ENCODE measurements at places on chromosomes 2 and 18.

GRCh38 chr2:108403494-108403893 is 25.7 kb downstream of the SULT1C4 start:
- no peak for DNase-seq

- no peak for DNase-seq
These were observed 36.5 kb downstream of the POLR1A start for GRCh38 chr2:86069091-86069685.

GRCh38 chr2:6864923-6865345 is 773 bp downstream of the CMPK2 start:
- no peak for DNase-seq

GRCh38 chr2:107064750-107065149 is 178.8 kb upstream of the ST6GAL2 start:
- no peak for DNase-seq

DNA sequence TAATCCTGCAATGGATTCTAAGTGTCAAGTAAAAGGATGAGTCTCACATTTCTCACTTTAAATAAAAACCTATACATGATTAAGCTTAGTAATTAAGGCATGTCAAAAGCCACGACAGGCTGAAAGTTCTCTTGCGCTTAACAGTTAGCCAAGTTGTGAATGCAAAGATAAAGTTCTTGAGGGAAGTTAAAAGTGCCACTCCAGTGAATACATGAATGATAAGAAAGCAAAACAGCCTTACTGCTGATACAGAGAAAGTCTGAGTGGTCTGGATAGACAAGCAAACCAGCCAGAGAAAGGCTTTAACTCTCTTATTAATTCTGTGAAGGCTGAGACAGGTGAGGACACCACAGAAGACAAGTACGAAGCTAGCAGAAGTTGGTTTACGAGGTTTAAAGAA is 12.7 kb downstream of the THOC1 start:
- no peak for DNase-seq

DNA sequence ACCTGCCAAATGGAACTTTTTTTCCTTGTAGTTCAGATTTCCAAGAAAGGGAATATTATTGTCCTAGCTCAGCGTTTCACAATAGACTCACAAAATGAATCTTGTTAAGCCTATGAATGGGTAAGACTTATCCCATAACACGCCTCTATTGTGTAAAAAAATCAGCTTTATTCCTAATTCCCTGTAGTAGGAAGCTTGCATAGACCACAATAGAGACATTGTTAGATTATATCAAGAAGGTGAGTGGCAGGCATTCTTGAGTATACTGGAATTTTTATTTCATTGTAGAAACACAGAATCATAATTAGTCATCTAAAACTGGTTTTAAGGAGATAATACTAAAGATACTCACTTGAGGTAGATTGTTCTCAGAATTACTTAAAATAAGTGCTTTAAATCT is 46.5 kb upstream of the SLC30A6 start:
- DNase-seq: no peak

DNA sequence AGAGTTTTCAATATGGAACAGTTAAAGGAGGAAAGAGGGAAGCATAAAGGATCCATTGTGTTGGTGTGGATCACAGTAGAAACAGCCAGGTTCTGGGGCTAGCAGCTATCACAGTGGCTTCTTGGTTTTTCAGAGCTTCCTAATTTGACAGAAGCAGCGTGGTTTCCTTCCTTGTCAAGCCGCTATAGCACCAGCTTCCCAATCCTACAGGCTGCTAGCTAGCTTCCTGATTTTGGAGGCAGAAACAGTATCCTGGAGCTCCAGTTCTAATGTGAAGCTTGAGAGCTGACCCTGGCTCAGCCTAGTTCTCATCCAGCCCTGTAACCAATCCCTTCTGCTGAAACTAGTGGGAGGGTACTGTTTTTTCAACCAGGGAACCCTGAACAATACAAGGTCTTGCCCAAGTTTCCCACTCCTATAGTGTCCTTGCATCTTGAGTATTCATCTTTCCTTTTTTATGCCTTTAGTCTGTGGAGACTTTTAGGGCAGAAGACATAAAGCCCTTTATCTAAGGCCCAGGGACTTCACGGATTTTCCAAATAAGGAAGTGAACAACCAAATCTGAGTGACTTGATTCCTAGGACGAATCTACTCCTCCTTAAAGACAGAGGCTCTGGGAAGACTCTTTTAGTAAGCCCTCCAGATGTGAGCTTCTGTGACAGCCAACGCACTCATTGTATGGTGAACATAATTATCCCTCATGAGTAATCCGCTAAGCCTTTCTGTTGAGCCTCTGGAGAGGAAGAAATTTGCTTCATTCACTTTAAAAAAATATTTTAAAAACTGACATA is 33.8 kb downstream of the CCDC93 start:
- DNase-seq: no peak

DNA sequence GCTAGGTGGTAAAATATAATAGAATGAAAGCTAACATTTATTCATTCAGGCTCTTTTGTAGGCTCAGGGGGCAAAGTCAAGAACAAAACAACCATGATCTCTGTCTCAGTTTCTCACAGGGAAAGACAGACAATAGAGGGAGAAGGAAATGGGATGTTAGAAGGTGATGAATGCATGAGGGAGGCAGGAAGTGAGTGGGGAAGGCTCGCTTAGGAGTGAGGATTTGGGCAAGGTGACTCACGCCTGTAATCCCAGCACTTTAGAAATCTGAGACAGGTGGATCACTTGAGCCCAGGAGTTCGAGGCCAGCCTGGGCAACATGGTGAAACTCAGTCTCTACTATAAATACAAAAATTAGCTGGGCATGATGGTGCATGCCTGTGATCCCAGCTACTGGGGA is 88.4 kb downstream of the CTIF start:
- DNase-seq: no peak

DNA sequence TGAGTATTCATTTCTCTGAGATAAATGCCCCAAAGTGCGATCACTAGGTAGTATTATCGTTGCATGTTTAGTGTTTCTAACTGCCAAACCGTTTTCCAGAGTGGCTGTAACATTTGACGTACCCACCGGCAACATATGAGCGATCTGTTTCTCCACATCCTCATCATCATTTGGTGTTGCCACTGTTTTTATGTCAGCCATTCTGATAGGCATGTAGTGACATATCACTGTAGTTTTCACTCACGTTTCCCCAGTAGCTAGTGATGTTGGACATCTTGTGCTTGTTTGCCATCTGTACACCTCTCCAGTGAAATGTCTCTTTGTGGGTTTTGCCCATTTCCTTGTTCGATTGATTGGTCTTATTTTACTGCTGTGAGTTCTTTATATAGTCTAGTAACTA is 63.8 kb downstream of the ACAA2 start:
- no peak for DNase-seq

DNA sequence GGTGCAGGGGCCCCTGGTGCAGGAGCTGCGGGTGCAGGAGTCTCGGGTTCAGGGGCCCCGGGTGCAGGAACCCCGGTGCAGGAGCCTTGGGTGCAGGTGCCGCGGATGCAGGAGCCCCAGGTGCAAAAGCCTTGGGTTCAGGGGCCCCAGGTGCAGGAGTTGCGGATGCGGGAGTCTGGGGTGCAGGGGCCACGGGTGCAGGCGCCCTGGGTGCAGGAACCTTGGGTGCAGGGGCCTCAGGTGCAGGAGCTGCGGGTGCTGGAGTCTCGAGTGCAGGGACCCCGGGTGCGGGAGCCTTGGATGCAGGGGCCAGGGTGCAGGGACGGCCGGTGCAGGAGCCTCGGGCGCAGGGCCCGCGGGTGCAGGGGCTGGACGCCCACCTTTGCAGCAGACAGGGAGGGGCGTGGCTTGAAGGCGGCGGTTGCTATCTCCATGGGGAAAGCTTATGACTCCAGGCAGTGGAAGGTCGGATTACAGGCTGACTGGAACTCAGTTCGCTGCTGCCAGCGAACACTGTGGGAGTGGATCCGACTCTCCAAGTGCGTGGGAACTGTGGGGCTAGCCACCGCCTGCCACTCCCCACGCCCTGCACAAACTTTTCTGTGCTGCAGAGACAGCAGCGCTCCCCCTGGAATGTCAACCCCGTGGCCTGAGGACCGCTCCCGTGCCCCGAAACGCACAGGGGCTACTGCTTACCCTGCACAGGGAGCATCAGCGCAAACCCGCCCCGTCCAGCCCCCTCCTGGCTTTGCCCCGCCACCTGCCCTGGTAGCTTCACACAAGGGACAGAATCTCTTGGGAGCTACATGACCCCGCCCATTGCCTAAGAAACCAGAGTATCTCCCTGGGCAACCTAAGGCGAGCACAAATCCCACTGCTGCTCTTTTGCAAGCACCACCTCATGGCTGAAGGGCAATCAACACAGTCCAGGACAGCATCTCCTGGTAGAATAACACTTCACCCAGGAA is 40.3 kb downstream of the COPS9 start:
- DNase-seq: no peak

DNA sequence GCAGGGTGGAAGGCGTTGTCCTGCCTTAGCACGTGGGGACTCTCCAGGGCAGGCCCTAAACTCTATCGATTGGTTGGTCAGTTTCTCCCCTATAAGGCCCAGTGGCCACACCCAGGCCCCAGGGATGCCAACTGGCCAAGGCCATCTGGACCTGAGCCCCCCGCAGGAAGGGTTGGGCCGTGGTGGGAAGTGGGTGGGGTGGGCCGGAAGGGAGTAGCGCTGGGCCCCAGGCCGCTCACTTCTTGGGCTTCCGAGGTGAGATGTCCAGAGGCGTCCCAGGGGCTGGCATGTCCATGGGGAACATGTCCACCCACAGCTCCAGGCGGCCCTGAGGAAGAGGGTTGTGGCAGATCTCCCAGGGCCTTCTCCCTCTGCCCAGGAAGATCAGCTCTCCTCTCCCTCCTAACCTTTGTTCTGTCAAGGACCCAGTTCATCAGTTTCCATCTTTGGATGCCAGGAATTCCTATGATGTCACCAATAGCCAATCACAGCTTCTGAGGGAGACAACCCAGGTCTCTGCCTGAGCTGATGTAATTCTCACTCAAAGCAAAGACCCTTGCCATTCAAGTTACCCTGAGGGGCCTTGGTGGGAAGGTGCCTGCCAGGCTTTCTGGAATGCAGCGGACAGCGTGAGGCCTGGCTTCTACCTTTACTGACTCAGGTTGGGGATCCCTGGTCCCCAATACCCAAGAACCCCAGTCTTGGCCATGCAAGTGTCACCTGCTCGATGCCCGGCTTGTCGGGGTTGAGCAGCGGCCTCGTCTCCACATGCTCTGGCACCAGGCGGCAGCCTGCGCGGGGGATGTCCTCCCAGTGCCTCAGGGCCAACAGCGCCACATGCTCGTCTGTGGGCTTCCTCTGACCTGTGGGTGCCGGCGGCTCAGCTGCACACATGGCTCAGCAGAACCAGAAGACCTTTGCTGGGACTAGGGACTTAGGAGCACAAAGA is 14.4 kb downstream of the OTOF start:
- DNase-seq: no peak

- peak; percentile 77 for DNase-seq
These were observed 2.2 kb downstream of the AQP4 start for GRCh38 chr18:26863122-26863879.

DNA sequence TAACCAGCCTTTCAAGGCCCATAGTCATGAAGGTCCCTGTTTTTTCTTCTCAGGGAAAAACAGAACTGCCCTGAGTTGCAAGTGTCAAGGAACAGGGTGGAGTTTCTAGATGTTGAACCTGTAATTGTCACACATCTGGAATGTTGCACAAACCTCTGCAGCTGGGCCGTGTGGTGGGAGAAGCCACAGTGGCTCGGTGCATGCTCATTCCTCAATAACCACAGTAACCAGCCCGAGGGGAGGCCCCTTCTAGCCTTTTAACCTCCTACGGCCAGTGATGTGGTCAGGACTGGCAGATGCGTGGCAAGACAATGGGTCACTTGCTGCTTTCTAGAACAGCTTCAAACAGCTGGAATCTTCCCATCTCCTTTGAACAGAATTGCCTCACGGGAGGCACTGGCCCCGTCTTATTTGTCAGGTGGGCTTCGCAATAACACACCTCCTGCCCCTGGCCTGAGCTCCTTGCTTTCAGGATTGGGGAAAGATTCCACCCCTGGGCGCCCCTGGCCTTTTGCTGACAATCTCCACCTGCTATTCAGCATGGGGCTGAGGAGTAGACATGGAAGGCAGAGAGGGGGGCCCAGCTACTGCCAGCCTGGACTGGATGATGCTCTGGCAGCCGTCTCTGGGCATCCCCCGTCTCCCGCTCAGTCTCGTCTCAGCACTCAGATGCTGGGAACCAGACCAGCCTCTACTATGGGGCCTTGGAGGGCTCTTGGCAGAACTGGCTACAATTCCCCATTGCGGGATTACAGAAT is 102.9 kb downstream of the KLHL29 start:
- DNase-seq: no peak

DNA sequence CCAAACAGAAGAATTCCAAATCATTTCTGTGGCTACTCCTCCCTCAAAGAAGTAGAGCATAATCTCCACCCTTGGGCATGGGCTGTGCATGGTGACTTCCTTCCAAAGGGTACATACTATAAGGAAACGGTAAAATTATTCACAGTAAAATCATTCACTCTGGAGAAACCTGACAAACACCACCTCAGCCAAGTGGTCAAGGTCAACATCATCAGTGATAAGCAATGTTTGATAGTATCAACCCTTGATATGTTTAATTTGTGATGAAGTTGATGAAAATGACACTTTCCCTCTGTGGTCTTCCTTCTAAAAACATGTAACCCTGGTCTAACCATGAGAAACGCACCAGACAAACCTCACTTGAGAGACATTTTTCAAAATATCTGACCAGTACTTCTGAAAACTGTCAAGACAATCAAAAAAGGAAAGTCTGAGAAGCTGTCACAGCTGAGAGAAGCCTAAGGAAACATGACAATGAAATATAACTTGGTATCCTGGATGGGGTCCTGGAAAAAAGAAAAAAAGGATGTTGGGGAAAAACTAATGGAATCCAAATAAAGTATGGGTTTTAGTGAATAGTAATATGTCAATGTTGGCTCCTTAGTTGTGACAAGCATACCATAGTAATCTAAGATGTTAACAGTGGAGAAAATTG is 9.4 kb upstream of the TXNDC2 start:
- DNase-seq: no peak

- DNase-seq: no peak
These were observed 679.8 kb upstream of the NRXN1 start for GRCh38 chr2:51711766-51712165.

GRCh38 chr2:112339986-112340385 is 64.6 kb downstream of the ZC3H6 start:
- no peak for DNase-seq

GRCh38 chr18:57397440-57398132 is 37.6 kb upstream of the ONECUT2 start:
- no peak for DNase-seq

DNA sequence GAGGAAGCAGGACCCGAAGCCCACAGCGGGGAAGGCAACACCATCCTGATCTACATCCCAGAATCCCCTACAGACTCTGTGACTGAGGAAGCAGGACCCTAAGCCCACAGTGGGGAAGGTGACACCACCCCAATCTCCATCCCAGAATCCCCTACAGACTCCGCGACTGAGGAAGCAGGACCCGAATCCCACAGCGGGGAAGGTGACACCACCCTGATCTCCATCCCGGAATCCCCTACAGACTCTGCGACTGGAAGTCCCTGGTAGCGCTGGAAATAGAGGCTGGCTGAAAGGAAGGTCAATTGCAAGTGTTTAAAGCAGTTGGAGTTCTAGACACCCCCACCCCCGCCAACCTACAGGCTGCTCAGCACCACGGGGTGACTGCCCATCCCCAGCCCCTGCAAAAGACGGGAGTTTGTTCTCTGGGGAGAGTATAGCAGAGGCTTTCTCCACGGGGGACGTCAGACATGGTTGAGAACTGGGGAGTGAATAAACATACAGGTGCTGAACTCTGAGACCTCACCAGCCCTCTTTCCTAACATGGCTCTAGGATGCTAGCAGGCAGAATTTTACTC is 21.0 kb downstream of the CIB4 start:
- no peak for DNase-seq

Data from COR-L47 (cell line).